ENCODE measurements at places on chromosomes 3 and 15. TPM values are rescaled to one million over a fixed set of nuclear protein-coding genes. Genes with fewer than 3 reads are reported as not detected.

GRCh38 chr3:41532976-41533375 is 333.7 kb downstream of the CTNNB1 start:
- no peak for DNase-seq

The ILDR1 gene
- polyA plus RNA-seq: not detected

DNA sequence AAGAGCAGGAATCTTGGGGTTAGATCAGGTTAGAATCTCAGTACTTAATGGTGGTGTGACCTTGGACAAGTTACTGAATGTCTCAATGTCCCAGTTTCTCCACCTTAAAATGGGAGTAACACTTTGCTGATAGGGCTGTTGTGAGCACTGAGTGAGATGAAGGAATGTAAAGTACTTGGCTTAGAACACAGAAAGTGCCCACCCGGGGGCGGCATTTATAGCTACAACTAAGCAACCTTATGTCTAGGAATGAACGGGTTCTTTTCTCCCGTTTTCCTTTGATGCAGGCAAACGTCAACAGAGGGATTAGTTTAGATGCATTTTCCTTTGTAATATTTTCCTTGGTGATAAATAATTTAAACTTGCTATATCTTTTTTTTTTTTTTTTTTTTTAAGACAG is 176.6 kb downstream of the USP13 start:
- no peak for DNase-seq

DNA sequence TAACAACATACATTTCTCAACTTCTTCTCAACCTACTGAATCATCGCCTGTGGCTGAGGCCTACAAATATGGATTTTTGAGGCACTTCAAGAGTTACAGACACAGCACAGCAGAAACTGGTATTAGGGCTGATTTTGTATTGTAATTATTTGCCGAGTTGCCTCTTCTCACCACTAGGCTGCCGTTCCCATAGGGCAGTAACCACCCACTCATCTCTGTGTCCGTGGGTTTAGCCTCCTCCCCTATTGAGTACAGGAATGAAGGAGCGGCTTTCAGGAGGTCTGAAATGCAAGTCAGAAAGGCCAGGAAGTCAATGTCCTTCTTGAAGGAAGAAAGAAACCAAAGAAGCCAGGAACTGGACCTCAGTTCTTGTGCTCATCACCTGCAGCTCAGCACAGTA is 220.8 kb downstream of the MTHFS start:
- DNase-seq: no peak

The C3orf52 gene
- 4.5 TPM for polyA plus RNA-seq

- DNase-seq: no peak
These were observed 23.1 kb downstream of the DCUN1D1 start for GRCh38 chr3:182957226-182957625.

- DNase-seq: no peak
These were observed 3.4 kb upstream of the DGKG start for GRCh38 chr3:186365202-186365974.

- no peak for DNase-seq
These were observed 43.0 kb upstream of the UTS2B start for GRCh38 chr3:191373327-191373726.

- no peak for DNase-seq
These were observed 80.0 kb downstream of the CSNK1G1 start for GRCh38 chr15:64275934-64276333.

DNA sequence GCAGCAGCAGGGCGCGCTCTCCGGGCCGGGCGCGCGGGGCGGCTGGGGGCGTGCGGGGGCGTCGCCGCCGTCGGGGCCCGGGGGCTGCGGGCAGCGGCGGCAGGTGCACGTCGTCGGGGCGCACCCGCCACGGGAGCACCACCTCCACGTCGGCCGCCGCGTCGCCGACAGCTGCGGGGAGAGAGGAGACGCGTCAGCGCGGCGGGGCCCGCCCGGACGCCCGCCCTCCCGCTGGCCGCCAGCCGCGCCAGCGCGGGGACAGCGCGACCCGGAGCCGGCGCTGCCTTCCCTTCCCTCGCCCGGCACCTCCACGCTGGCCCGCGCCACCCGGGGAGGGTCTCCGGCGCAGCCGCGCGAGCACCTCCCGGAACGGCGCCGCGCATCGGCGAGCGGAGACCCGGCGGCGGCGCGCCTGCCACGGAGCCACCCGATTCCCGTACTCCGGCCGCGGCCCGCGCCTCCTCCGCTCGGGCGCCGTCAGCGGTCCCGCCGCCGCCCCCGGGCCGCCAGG is 481 bp downstream of the ADAMTS17 start:
- DNase-seq: no peak

DNA sequence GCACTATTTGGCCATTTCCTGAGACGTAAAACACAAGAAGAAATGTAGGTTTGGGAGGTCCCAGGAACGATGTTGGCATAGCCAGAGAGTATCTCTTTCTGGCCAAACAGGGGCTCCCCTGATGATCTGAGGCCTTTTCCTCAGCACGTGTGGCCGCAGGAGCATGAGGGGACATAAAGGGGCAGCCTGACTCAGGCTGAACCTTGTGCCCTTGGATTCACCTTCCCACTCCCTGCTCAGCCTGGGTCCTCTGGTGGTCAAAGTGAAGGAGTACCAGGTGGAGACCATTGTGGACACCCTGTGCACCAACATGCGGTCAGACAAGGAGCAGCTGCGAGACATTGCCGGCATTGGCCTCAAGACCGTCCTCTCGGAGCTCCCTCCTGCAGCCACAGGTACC is 10.6 kb downstream of the CAND2 start:
- no peak for DNase-seq

DNA sequence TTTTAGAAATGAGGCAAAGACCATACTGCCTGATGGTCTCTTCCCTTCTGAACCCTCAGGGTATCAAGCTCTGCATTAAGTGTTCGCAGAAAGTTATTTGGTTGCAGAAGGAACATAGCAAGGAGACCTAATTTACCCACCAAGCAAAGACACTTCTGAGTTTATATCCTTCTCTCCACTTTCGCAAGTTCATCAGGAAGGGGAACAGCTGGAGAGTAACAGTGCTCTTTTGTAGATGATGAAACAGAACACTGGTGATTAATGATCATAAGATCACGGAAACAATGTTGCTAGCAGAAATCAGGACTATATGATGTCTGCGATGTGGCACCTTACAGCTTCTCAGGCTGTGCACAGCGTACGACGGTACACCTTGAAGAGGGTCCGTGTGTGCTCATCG is 62.1 kb downstream of the NCEH1 start:
- DNase-seq: no peak

The MASP1 gene
- polyA plus RNA-seq: 244 TPM

DNA sequence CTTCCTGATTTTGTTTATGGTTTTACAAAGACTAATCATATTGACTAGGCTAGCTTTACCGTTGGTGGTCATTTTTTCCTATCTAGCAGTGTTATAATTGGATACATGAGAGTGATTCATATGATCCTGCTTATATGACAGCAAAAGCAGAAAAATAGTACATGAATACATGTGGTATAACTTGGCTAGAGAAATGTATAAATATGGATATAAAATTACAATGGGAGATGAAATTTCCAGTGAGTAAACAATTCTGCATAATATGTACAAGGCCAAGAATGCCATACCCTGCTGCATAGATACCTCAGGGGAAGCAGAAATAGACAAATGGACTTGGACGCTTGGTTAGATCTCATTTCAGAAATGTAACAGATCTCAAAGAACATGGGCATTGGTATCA is 103.1 kb downstream of the DTWD1 start:
- no peak for DNase-seq

The CHST2 gene
- 0.38 TPM for polyA plus RNA-seq

GRCh38 chr3:4224331-4224730 is 78.8 kb upstream of the SETMAR start:
- DNase-seq: no peak

DNA sequence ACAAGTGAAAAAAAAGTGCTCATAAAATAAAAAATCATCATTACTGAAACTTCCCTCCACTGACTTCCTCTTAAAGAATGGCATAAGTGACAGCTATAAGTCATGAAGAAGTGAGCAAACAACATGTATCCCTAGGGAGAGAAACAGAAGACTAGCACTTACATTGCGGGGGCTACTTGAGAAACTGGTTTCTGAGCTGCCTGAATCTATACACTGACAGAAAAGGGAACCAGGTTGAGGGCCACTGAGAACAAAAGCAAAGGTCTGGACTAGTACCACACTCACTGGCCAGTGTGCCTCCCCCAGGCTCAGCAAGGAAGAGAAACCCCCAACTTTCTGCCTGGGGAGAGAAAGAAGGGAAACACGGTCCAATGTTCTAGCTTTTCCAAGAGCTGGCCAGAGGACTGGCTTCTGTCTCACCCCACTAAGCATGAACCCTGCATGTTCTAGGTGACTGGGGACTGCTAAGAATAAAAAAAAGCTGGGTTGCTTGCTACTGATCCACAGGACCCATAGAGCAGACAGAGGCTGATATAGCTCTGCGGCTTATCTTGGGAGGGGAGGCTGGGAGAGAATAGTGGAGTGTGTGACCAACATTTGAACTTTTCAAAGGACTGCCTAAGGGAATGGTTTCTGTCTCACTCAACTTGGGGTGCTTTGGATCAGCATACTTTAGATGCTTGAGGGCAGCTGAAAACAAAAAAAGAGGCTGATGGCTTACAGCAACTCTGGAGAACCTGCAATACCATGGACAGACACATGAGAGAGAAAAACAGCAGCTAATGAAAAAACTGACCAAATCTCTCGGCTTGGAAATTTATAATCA is 8.1 kb downstream of the RAD18 start:
- DNase-seq: peak; percentile 44

The IL17RD gene
- 0.60 TPM for polyA plus RNA-seq

DNA sequence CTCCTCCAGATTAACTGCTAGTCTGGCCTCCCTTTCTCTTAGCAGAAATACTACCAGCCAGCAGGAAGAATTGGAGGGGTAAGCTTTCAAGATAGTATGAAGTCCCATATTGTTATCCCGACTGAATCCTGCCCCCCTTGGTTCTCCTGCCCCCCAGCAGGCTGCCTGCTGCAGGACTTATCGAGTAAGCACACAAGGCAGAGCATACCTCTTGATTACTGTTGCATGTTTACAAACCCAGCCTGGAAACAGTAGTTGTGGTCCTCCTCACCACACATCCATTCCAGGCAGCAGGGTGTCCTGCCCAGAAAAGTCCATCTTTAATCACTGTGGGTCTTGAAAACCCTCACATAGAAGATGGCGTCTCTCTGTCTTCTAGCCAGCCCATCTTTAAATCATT is 66.8 kb upstream of the PPP2R3A start:
- no peak for DNase-seq

The TGM5 gene
- polyA plus RNA-seq: not detected

DNA sequence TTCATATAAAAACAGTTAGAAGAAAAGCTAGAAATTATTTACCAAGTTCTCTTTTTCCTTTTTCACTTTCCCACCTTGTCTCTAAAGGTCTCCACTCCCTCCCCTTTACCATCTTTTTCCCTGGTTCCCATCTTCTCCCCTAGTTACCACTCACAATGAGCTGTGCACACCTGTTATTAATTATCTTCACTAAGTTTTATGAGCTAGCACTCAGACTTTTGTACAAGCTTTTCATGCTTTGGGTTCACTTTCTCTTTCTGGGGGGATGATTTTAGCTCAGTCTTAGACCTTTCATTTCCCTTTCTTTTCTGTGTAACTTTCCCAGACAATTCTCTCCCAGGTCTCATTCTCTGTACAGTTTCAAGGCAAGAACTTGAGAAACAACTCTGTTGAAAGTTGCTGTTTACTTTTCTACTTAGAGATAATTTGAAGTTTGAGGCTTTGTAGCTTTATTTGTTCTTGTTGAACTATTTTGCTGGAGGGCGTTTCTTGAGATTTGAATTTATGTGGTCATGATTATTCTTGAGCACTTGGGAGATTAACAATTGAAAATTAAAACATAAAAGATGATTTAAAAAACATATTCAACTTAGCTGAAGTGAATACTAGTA is 24.0 kb upstream of the AADAC start:
- DNase-seq: no peak

DNA sequence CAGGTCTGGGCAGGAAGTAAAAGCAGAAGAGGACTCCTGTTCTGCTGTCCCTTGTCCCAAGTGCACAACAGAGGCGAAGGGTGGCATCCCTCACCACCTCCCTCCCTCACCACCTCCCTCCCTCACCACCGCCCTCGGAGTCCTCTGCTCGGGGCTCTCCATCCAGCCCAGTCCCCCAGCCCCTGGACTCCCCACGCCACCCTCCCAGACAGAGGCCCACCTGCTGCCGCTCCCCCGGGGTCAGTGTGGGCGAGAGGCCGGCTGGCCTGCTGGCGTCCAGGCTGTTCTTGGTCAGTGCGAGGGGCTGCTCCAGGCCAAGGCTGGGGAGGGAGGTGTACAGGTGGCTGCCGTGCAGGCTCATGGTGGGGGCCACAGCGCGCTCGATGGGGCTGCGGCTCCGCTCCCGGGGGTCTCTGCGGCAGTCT is 79.1 kb downstream of the VGLL4 start:
- no peak for DNase-seq

The FES gene
- polyA plus RNA-seq: 6.9 TPM

DNA sequence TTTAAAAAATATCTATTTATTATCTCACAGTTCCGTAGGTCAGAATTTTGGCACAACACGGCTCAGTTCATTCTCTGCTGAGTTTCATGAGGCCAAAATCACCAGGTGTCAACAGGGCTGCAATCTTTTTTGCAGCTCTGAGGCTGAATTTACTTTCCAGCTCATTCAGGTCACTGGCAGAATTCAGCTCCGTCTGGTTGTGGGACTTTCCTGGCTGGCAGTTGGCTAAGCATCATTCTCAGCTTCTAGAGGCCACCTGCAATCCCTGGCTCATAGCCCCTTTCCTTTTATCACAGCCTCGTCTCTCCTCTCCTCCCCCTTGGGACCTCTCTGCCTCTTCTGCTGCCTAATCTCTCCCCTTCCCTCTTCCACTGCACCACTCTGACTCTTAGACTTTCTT is 174.0 kb upstream of the WNT5A start:
- DNase-seq: no peak

The TMC3 gene
- polyA plus RNA-seq: not detected

- DNase-seq: no peak
These were observed 113.5 kb upstream of the SLC7A14 start for GRCh38 chr3:170699158-170700053.

DNA sequence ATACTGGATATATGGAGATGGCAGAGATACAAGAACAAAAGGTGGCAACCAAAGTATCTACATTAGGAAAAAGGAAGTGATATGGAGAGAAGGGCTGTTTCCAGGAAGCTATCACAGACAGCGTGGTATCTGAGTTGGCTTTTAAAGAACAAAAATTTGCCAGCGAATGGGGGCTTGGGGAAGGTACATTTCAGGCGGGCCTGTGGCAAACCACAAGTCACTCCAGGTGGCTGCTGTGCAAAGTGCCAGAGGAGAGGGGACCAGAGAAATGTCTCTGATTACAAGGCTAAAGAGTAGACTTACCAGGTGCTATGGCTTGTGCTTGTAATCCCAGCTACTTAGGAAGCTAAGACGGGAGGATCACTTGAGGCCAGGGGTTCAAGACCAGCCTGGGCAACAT is 91.1 kb downstream of the MSL2 start:
- no peak for DNase-seq

GRCh38 chr3:66297260-66297873 is 76.6 kb downstream of the SLC25A26 start:
- DNase-seq: no peak

- DNase-seq: no peak
These were observed 30.4 kb upstream of the AEN start for GRCh38 chr15:88590759-88591158.

GRCh38 chr15:56765251-56765650 is 31.9 kb upstream of the ZNF280D start:
- no peak for DNase-seq
